ENCODE measurements at places on chromosomes 16 and 17. TPM values are rescaled to one million over a fixed set of nuclear protein-coding genes. Genes with fewer than 3 reads are reported as not detected.

DNA sequence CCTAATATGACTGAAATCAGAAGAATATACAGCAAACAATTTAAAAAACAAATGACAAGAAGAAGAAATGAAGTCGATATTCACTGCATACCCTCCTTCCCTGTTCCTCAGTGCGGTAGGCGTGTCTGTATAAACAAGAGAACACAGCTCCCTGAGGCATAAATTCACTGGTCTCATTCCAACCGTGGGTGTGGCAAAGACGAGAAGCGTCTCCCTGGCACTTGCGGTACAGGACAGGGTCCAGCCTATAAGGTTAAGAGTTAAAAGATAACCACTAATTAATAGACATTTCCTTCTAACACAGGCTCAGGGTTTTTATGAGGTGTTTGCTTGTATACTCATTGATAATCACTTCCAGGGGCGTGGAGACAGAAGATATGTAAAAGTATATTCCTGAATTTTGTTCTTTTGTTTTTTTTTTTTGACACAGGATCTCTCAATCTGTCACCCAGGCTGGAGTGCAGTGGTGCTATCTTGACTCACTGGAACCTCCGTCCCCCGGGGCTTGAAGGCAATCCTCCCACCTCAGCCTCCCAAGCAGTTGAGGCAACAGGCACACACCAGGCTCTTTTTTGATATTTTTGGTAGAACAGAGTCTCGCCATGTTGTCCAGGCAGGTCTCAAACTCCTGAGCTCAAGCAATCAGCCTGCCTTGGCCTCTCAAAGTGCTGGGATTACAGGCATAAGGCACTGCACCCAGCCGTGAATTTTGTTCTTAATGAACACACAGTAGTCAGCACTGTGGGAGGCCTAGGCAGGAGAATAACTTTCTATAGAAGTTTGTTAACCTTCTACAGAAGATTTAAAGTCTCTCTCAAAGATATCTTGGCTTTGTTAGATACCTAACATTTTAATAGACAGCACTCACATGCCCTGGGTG lies 59.1 kb upstream of the CLEC18B start:
- no peak for DNase-seq

DNA sequence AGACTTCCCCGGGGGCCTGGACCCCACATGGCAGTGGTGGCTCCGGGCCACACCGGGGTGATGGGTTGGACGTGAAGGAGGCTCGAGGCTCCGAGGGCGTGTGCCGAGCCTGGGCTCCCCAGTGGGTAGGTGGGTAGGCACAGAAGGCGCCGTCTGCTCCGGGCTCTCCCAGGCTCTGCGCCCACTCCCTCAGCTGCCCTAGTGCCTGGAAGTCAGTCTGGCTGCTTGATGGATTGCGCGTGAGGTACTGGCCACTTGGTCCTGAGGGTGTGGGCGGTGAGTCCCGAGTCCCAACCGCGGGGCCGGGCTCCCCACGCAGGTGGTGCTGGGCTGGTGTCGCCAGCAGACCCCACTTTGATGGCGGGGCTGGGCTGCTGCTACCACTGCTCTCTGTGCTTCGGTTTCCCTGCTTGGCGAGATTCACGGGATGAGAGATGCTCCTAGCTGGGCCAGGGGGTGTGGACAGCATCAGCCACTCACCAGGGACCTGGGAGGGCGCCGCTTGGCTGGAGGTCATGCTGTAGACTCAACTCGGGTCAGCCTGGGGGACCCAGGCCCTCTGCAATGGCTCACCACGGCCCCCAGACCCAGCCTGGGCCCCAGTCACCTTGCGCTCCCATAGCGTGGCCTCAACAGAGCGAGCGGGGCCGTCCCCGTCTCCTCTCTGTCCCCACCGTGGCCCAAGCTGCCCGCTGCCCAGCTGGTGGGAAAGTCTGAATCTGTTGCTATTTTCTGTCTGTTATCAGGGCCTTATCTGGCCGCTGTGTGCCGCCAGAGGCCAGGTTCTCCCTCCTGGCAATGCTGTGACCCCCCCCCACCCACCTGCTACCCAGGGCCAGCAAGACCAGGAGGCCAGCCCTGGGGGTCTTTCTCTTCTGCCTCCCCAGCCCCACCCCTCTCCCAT lies 26.1 kb downstream of the ZFPM1 start:
- DNase-seq = no peak

- no peak for DNase-seq
Measured at GRCh38 chr17:50523208-50523607, 9.3 kb upstream of the EPN3 start.

- DNase-seq = no peak
Measured at GRCh38 chr17:75535119-75535537, 9.6 kb downstream of the LLGL2 start.

CD79B gene
- 6.3 TPM for total RNA-seq

TP53TG3C gene
- not detected for total RNA-seq

RPA1 gene
- total RNA-seq = 65.6 TPM

- DNase-seq = no peak
Measured at GRCh38 chr16:57071831-57072582, 20.4 kb upstream of the CPNE2 start.

- no peak for DNase-seq
Measured at GRCh38 chr17:40602445-40603443, 37.5 kb upstream of the CCR7 start.

- DNase-seq = no peak
Measured at GRCh38 chr16:27033281-27033979, 33.3 kb upstream of the C16orf82 start.

GRAPL gene
- total RNA-seq = 1.4 TPM

DNA sequence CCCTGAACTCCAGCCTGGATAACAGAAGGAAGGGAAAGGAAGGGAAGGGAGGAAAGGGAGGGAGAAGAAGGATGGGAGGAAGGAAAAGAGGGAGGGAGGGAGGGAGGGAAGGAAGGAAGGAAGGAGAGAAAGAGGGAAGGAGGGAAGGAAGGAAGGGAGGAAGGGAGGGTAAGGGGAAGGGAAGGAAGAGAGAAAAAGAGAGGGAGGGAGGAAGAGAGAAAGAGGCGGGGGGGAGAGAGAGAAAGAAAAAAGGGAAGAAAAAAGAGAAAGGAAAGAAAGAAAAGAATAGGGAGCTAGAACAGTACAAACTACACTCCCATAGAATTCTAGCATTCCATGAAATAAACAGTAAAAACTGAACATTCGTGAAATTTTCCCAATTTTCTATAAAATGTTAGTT lies 23.1 kb upstream of the TRIM37 start:
- no peak for DNase-seq

DNA sequence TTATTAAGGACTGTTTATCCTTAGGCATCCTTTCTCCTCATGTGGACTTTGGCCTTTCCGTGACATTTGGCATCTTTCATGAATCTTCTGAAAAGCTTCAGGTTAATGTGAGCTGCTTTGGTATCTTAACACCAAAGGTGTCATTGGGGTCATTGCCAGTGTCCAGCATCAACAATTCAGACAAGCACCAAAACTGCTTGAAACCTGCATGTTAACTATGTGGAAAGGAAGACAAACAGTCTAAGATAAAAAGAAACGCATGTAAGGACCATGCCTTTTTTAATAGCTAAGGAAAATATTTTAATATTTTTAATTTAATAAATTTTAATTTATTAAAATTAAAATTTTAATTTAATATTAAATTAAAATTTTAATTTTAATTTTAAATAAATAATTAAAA lies 7.9 kb downstream of the ALOX12 start:
- DNase-seq = no peak

KLHL10 gene
- not detected for total RNA-seq

DNA sequence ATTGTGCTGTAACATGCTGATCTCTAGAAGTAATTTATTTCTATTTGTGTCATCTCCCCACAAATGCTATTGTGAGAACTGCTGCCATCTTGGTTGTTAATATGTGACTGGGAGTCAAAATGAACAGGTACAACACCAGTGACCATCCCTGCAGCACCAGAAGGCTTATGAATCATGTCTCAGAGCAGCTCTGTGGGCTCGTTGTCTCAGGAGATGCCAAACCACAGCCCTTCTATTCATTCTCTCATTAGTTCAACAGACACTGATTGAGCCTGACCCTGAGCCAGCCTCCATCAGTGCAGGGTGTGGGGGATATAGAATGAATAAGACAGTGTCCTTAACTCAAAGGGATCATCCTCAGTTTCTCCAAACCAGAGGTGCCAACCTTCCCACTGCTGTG lies 92.5 kb downstream of the UTP18 start:
- no peak for DNase-seq

GRCh38 chr17:80761110-80761871 lies 216.7 kb downstream of the RPTOR start:
- DNase-seq = no peak

KIF2B gene
- total RNA-seq = not detected

Data from heart right ventricle (tissue), 16 donors.